ENCODE measurements at places on chromosomes 5 and 9.

DNA sequence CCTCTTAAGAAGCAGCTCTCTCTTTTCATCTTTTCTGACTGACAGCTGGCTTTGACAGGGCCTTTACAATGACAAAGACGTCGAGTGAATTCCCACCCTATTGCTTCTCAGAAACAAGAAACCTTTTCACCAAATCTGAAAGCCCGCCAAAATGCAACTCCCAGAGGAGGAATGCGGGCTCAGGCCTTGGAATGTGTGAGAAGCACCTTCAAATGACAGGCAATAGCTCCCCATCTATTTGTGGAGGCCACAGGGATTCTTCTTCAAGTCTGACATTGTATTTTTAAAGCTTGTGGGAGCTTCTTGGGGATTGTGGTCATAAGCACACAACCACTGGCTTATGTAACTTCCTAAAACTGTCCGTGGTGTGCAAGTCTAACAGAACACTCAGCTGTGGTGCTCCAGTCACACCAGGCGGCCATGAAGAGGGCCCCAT is 72.7 kb downstream of the DPYSL3 start:
- DNase-seq: no peak

- DNase-seq: no peak
Observed at GRCh38 chr5:115588640-115589039, 13.6 kb downstream of the TICAM2 start.

GRCh38 chr5:159083548-159084452 is 15.9 kb downstream of the EBF1 start:
- DNase-seq: no peak

GRCh38 chr9:37574241-37574721 is 1.9 kb downstream of the FBXO10 start:
- no peak for DNase-seq

DNA sequence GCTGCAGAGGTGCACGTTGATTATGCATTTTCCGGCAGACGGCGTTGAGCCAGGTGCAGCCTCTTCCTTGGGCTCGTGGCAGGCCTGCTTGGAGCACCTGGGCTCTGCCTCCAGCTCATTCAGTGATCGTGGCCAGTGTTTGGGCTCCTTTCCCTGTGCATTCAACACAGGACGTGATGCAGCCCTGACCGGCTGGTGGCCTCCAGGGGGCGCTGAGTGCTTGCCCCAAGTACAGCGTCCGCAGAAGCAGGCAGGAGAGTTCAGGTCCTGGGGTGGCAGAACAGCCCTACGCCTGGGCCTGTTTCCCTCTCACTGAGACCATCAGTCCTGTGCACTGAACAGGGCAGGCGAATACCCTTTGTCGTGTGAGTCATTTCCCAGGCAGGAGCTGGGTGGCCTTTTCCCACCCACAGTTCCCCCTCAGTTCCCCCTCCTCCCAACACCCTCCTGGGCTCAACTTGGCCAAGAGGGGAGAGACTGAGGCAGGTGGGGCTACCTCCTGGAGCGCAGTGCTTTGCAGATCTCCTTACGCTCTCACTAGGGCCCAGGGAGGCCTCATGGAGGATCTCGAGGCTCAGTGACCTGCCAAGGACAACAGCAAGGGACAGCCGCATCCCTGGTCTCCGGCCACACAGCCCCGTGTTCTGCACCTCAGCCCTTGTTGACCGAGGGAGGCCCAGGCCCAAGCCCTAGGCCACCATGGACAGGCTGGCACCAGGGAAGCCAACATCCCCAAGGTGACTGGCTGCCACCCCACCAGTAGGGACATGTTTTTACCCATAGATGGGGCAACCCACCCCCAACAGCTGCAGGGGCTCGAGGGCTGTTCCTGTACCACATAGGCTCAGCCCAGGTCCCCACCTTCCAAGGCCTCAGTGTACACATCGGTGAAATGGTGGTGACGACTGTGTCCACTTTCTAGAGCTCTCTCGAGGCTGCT is 52.9 kb downstream of the LRSAM1 start:
- DNase-seq: peak; percentile 61

- DNase-seq: no peak
Observed at GRCh38 chr9:130857864-130858738, 23.0 kb downstream of the ABL1 start.

DNA sequence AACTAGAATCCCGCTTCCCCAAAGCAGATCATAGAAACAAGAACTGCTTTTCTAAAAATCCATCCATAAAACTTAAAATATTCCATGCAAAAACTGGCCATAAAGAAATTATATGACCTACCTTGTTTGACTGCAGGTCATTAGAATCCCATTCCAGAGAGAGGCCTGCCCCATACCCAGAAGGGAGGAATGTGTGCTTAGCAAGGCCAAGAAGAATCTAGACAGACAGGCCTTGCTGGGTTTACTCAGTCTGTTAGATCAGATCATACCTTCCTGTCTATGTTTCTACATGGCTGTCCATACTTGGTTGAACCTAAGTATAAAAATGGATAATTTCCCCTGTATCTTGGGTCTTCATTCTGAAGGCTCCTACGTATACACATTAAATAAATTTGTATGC is 358.8 kb upstream of the TRPC7 start:
- DNase-seq: peak; percentile 38

DNA sequence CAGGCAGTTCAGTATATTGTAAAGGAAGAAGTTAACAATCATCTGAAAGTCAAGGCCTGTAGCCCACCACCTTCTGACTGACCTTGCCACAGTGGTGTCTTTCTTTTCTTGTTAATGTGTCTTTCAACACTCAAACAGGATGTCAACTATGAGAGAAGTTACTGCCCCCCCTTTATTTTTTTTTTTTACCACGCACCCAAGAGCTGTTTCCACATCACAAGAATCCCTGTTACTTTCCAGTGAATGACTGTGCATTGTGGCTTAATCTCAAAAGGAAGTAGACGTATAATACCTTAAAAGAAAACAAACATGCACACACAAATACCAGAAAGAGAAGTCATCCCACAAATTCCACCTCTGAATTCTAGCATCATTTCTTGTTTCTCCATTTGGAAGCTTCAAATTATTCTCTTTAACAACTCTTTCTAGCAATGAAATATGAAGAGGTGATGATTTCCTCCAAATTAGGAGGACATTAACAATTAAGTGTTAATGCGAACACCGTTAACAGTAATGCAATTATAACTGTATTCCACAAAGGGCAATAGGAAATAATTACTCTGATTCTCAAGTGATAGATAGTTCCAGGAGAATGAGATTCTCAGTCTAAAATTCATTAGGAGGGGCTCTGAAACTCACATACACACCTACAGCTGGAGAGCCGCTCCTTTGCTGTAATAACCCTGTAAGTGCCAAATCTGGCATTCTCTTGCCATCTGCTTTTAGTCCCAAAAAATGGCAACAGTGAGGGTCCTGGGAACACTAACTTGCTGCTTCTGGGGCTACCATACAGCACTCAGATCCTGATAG is 201.0 kb downstream of the EFNA5 start:
- peak; percentile 29 for DNase-seq

DNA sequence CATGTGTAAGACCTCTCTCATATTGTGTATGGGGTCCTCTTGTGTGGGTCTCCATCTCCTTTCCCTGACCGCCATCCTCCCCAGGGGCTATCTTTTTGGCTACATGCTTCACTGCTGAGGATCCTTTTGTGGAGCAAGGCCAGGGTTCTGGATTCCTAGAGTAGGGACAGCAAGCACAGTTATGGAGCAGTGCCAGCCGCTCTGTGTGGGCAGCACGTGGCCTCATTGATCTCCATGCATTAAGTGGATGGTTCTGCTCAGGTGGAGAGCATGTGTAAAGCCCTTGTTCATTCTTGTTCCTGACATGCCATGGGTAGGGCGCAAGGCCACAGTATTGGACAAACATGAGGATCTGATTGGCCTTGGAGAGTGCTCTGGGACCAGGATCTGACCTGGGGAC is 8.9 kb downstream of the PHF2 start:
- no peak for DNase-seq

- no peak for DNase-seq
Observed at GRCh38 chr5:13248253-13248652, 696.2 kb downstream of the DNAH5 start.

GRCh38 chr9:94441796-94442195 is 113.1 kb upstream of the PCAT7 start:
- DNase-seq: no peak

- no peak for DNase-seq
Observed at GRCh38 chr9:10721301-10721700, 108.5 kb upstream of the PTPRD start.

DNA sequence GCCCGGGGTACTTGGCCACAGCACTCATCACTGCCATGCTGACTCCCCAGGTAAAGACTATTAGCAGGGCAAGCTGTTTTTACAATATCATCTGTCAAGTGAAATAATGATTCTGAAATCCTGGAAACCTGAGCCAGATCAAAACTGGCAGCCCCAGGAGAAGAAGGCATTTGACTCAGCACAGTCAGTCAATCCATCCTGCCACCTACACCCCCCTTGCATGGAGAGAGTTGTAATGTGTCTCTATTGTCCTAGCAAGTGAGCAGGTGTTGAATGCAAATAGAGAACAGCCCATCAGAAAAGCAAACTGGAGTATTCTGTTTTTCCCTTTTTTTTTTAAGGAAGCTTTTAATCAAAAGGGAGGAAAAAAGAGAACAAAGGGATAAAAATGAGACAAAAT is 291.2 kb downstream of the BRINP1 start:
- no peak for DNase-seq

DNA sequence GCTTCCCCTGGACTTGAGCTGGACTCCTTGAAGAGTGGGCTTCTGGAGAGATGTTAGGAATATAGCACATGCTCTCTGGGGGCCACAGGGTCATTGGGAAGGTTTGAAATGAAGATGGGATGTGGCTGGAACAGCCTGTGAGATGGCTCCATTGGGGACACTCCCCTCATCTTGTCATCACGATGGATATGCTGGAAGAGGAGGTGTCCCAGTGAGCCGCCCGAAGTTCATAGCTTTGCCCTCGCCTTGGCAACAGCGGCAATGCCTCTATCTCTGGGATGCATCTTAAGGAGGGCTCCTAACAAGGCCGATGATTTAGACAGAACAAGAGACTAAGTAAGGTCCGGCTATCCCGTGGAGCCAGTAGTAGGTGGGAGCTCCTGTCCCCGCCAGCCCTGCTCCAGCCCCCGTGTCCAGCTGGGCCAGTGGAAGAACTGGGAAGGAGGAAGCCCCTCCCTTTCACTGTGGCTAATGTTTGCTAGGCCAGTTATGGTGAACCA is 23.9 kb downstream of the AMBP start:
- no peak for DNase-seq

DNA sequence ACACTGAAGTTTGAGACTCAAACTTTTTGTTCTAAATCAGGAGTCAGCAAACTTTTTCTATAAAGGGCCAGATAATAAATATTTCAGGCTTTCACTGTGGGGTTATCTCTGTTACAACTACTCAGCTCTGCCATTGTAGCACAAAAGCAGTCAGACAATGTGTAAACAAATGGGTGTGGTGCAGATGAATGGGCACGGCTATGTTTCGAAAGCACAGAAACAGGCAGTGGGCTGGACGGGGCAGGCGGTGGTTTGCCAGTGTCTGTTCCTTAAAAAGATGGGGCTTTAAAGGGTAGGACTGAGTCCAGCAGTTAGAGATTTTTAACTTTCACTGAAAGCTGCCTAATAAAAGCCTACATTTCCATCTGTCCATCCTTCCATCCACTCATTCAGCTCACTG is 48.9 kb downstream of the PFDN1 start:
- no peak for DNase-seq

GRCh38 chr5:84381502-84382362 is 2.9 kb downstream of the EDIL3 start:
- DNase-seq: no peak

- no peak for DNase-seq
Observed at GRCh38 chr5:34494111-34494755, 161.9 kb upstream of the RAI14 start.

DNA sequence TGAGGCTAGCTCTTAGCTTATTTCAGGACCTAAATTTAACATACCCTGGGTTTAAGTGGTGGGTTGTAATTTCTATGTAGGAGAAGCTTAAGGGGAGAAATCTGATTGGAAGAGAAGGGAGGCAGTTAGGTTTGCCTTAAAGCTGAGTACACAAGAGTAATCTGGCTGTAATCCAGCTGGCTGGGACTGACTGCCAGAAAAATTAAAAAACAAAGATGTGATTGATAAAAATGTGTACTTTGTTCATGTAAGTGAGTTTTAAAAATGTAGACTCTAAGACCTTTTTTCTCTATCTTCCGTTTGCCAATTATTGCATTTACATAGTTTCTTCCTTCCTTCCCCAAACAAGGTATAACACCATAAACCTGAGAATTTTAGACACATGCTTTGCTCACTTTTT is 17.5 kb upstream of the MSMP start:
- peak; percentile 82 for DNase-seq

DNA sequence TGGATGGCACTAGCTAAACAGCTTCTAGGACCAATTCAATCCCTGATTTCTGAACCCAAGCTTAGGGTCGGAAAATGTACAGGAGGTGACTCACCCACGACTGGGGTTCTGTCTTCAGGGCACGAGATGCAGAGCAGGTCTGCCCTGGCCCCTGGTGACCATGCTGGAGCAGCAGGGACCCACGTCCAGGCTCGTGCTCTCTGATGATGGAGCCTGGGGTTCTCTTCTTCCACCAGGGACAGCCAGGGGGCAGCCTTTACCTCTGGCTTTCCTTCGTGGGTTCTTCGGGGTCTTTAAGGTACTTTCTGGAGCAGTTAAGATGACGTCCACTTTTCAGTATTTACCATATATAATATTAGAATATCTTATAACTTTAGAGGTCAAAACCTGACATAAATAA is 2.1 kb downstream of the CFAP77 start:
- DNase-seq: peak; percentile 21

- DNase-seq: no peak
Observed at GRCh38 chr5:144307736-144308135, 137.1 kb downstream of the KCTD16 start.

- DNase-seq: no peak
Observed at GRCh38 chr5:141342773-141343172, 856 bp upstream of the PCDHGA3 start.

GRCh38 chr9:108568093-108568492 is 287.7 kb downstream of the ACTL7B start:
- DNase-seq: no peak

DNA sequence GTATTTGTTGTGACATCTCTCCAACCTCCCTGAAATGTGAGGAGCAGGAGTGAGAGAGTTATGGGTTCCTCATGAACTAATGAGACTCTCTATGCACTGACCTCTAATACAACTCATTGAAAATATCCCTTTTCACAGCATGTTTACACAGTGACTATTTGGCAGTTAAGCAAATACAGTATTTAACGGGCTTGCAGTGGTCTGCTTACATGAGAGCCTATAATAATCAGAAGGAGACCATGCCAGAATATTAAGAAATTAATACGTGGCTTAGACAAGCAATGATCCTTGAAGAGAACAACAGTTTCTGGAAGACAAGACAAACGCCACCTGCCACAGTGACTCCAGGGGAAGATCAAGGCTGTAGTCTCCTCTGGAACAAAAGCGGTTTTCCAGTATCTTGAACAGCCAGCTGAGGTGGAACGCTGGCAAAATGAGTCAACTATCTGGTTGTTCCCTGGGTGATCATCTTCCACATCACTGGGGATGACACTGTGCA is 424.5 kb downstream of the DMAC1 start:
- no peak for DNase-seq

DNA sequence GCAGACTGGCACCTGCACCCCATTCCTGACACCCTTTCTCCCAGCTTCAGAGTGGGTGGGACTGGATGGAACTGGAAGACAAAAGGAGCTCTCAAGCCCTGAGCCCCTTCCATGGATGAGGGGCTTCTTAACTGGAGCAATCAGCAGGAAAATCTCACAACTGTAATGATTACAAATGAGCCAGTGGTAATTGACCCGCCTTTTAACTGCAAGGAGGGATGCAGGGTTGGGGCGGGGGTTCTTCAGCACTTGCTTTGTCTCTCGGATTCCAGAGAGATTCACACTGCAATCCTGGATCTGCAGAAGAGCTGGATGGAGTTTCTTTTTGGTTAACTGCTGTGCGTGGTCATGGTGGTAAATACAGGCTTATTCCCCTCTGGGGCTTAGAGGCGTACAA is 160.1 kb upstream of the SHB start:
- DNase-seq: no peak
